ENCODE measurements at places on chromosomes 4 and X. TPM values are rescaled to one million over a fixed set of nuclear protein-coding genes. Genes with fewer than 3 reads are reported as not detected.

DNA sequence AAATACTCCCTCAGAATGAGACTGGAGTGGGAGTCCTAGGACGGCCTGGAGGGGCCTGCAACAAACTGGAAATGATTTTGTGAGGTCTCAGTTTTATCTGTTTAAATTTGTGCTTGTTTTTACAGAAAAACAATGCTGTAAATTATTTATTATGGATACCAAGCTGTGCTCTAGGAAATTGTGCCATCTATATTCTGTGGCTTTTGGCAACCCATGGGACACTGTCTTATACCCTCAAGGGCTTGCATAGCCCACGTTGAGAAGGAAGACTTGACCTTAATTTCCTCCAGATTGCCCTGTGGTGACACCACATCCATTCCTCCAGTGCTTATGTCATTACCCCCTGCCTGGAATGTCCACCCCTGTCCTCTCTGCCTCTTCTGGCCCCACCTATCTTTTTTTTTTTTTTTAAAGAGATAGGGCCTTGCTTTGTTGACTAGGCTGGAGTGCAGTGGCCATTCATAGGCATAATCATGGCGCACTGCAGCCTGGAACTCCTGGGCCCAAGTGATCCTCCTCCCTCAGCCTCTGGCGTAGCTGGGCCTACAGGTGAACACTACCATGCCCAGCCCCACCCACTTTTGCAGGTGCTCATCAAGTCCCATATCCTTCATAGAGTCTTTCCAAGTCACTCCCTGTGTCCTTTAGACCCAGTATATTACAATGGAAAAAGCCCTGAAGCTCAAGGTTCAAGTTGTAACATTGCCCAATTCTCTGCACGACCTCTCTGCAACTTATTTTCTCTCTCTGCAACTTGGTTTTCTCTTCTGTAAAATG is 77.4 kb downstream of the HPRT1 start:
- DNase-seq, result no peak

GRCh38 chr4:180788729-180789128 is 1454.5 kb upstream of the TENM3 start:
- DNase-seq, result no peak

The SORBS2 gene
- total RNA-seq, result not detected

- DNase-seq, result no peak
Observed at GRCh38 chr4:120452001-120452400, 385.4 kb upstream of the MAD2L1 start.

GRCh38 chrX:19807414-19807813 is 80.0 kb downstream of the SH3KBP1 start:
- no peak for DNase-seq

DNA sequence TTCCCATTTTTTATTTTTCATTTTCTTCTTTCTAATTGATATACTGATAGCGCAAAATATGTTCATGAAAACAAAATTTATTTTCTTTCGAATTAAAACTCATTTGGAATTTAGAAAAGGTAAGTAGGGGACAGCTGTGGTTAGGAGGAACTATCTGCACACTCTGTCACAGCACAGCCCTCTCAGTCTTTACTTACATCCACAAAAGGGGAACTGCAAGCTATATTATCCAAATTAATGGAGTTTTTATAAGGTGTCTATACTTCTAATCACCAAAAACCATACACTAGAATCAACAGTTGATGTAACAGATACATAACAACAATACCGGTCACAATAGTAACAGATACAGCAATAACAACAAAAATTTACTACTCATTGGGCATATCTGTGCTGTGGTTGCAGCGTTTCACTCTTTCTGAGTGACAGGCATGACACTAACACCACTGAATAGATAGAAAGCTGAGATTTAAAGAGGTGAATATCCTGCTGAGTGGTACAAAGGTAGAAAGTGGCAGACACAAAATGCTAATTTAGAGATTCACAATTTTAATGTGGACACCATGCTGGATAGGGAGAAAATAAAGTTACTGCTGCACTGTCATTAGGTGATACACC is 160.7 kb downstream of the PPP3CA start:
- no peak for DNase-seq

DNA sequence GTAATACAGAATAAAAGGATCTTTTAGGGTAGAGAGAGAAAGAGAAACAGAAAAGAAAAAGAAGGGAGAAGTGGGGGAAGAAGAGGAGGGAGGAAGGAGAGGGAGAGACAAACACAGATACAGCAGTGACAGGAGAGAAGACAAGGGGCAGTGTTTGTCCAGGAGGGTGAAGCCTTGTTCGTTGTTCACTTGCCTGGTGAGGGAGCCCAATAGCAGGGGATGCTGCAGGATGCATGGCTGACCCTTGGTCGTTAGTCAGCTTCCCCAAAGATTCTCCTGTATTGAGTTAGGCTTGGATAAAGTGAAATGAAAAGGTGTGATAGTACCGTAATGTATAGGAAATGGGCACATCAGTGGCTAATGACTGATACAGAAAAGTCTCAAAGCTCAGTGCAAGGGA is 403.7 kb downstream of the IL15 start:
- no peak for DNase-seq
